Activated naive CD8-positive, alpha-beta T cell treated with anti-CD3 and anti-CD28 coated beads, Interleukin-2, amount 50 U/mL, for 24 hours (primary cell): ENCODE measurements at places on chromosomes 11 and 22.

DNA sequence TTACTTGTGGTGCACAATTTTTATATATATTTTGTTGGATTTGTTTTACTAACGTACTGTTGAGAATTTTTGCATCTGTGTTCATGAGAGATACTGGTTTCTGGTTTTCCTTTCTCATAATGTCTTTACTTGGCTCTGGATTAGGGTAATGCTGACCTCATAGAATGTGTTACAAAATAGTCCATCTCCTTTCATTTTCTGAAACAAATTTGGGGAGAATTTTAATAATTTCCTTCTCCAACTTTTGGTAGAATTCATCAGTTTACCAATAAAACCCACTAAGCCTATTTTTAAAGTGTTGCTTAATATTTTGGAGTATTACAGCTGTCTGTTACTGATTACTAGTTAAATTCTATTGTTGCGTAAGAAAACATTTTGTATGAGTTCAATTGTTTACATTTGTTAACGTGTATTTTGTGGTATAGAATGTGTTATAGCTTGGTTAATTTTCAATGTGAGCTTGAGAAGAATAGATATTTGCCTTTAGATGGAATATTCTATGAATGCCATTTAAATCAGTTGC is 11.5 kb downstream of the TRIM22 start:
- H3K27ac ChIP-seq = peak overlapping the region; percentile 38
- peaks cover 66% of the 10 kb centered on the region for H3K36me3 ChIP-seq
- H3K4me1 ChIP-seq = peaks cover 74% of the 10 kb centered on the region
- H3K4me3 ChIP-seq = no peak overlapping the region
- DNase-seq = no peak

- H3K4me1 ChIP-seq = peaks cover 67% of the 10 kb centered on the region
- peak overlapping the region; percentile 82 for H3K4me3 ChIP-seq
- no peaks in the 10 kb centered on the region for H3K27me3 ChIP-seq
- peaks cover 9% of the 10 kb centered on the region for H3K36me3 ChIP-seq
These were observed 9.0 kb downstream of the FAM118A start for GRCh38 chr22:45318558-45319323.

GRCh38 chr11:117595440-117595839 is 201.6 kb downstream of the DSCAML1 start:
- peaks cover 23% of the 10 kb centered on the region for H3K27me3 ChIP-seq
- no peak for DNase-seq
- no peaks in the 10 kb centered on the region for H3K36me3 ChIP-seq
- no peaks in the 10 kb centered on the region for H3K4me1 ChIP-seq
- H3K4me3 ChIP-seq = no peak overlapping the region

DNA sequence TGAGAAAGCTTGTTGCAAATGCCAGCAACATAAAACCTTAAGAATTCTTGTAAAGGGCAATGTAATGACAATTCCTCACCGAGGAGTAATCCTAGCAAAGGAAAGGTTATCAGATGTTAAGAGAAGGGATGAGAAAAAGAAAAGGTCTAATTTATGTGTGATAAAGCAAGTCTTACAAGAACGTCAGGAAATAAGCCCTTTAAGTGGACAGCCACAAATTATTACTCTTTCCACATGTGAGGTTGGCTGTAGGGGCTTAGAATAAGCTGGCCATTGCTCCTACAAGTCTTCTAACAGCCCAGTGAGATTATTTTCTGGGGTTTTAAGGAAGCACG is 9.3 kb downstream of the LAYN start:
- DNase-seq = no peak
- H3K27ac ChIP-seq = no peak overlapping the region
- H3K27me3 ChIP-seq = no peaks in the 10 kb centered on the region
- peaks cover 2% of the 10 kb centered on the region for H3K4me1 ChIP-seq
- H3K36me3 ChIP-seq = peaks cover 43% of the 10 kb centered on the region

DNA sequence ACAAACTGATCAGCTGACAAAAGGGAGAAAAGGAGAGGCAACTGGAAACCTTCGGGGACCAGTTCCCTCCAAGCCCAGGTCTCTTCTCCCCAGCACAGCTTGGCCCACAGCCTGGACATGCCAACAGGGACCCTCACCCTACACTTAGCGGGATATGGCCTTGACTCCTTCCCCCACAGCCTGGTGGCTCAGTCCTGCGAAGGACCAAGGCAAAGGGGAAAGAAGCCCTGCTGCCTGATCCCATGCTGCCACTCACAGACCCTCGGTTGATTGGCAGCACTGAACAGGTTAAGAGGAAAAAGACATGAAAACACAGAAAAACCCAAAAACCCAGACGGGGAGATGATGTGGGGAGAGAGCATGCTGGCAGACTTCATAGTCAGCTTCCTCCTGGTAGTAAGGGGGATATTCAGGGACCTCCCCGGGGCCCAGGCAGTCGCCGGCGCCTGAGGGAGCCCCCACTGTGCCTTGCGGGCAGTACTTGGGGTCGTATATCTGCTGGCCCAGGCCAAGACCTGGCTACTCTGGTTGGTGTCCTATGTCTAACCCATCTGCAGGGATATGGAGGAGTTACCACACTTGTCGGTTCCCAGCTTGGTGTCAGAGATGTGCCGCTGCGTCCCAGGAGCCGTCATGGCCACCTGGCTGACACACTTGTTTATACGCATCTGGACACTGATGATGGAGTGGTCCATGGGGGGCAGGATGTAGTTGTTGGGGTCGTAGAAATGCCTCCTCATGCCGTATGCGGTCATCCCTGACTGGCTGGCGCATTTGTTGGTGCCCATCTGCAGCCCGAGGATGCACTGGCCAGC is 34.2 kb upstream of the HORMAD2 start:
- DNase-seq = no peak
- H3K4me3 ChIP-seq = no peak overlapping the region
- no peak overlapping the region for H3K27ac ChIP-seq
- H3K4me1 ChIP-seq = peaks cover 14% of the 10 kb centered on the region
- H3K27me3 ChIP-seq = no peaks in the 10 kb centered on the region

- H3K4me1 ChIP-seq = no peaks in the 10 kb centered on the region
- DNase-seq = no peak
- H3K4me3 ChIP-seq = no peak overlapping the region
- H3K27ac ChIP-seq = no peak overlapping the region
These were observed 86.5 kb upstream of the CSNK2A3 start for GRCh38 chr11:11439591-11439990.

- H3K4me3 ChIP-seq = no peak overlapping the region
- no peaks in the 10 kb centered on the region for H3K4me1 ChIP-seq
- DNase-seq = no peak
- no peak overlapping the region for H3K27ac ChIP-seq
- no peaks in the 10 kb centered on the region for H3K36me3 ChIP-seq
These were observed 5.8 kb downstream of the GRIK4 start for GRCh38 chr11:120517390-120517761.

GRCh38 chr11:17744151-17744940 is 9.8 kb downstream of the KCNC1 start:
- no peak overlapping the region for H3K4me3 ChIP-seq
- peaks cover 13% of the 10 kb centered on the region for H3K27me3 ChIP-seq
- no peaks in the 10 kb centered on the region for H3K36me3 ChIP-seq

- no peaks in the 10 kb centered on the region for H3K36me3 ChIP-seq
- H3K27ac ChIP-seq = no peak overlapping the region
- peaks cover 40% of the 10 kb centered on the region for H3K27me3 ChIP-seq
- H3K4me1 ChIP-seq = no peaks in the 10 kb centered on the region
- DNase-seq = no peak
These were observed 6.0 kb upstream of the RAB3IL1 start for GRCh38 chr11:61923166-61924063.

- H3K27ac ChIP-seq = no peak overlapping the region
- no peaks in the 10 kb centered on the region for H3K36me3 ChIP-seq
- no peak for DNase-seq
These were observed 2.1 kb upstream of the MS4A6A start for GRCh38 chr11:60184824-60185511.

DNA sequence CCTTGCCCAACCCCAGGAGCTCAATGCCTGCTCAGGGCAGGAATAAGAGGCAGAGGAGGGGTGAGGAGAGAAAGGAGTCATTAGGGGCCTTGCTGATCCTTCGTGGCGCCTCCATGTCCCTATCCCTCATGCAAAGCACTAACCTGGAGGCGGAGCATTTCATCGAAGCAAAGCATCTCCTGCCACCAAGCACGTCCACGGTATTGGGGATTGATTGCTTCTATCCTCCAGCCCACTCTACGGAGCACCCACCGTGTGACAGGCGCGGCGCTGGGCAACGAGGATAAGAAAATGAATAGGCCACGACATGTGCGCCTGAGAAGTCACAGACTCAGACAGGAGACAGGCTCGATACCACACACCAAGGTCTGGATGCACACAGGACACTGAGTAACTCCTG is 67.0 kb downstream of the IGLL1 start:
- DNase-seq = no peak
- H3K4me1 ChIP-seq = no peaks in the 10 kb centered on the region
- no peak overlapping the region for H3K27ac ChIP-seq
- H3K4me3 ChIP-seq = no peak overlapping the region

DNA sequence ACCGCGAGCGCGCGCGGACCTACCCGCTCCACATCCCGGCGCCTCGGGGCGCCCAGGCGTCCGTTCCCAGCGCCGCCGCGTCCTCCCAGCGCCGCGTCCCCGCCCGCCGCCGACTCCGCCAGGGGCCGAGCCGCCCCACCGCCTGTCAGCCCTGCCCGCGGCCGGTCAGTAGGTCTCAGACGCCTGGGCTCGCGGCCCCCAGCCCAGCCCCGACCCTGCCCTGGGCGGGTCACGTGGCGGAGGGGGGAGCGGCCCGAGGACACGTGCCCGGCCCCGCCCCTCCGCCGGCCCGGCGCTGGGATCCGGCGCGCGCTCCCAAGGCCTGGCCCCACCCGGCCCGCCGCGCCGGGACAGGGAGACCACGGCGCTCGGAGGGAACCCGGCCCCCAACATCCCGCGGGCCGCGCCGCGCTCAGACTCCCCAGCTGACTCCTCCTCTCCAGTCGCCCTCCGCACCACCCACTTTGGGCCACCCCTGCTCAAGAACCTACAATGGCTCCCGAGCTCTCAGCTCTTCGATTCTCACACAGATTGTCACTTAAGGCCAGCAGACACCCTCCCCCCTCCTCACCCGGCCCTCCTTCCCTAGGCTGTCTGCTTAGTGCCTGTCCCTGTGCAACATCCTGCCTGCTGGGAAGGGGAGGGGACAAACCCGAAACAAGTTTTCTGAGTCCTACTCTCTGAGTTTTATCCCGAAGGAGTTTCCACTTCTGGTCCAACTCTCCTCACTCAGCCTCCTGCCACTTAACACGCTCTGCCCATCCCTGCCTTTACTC is at the start of gene RAB3IL1:
TSS of gene RAB3IL1 (minus strand) at position 233 of the 776 bp plus-strand sequence. CDS start at position 34, 199 bp downstream.
- peaks cover 63% of the 10 kb centered on the region for H3K27me3 ChIP-seq
- H3K27ac ChIP-seq = no peak within 1 kb of the TSS
- H3K36me3 ChIP-seq = no peaks in the 10 kb centered on the region
- peaks cover 1% of the 10 kb centered on the region for H3K4me1 ChIP-seq
- H3K4me3 ChIP-seq = peak within 1 kb of the TSS; percentile 67

GRCh38 chr22:21982338-21982965 is at the start of gene TOP3B:
TSS of gene TOP3B (minus strand) at chr22:21982787. CDS start at chr22:21975709, 7,078 bp downstream.
- H3K36me3 ChIP-seq = peaks cover 5% of the 10 kb centered on the region
- peak; percentile 88 for DNase-seq
- peaks cover 24% of the 10 kb centered on the region for H3K4me1 ChIP-seq
- H3K27ac ChIP-seq = peak within 1 kb of the TSS; percentile 80
- H3K27me3 ChIP-seq = no peaks in the 10 kb centered on the region

DNA sequence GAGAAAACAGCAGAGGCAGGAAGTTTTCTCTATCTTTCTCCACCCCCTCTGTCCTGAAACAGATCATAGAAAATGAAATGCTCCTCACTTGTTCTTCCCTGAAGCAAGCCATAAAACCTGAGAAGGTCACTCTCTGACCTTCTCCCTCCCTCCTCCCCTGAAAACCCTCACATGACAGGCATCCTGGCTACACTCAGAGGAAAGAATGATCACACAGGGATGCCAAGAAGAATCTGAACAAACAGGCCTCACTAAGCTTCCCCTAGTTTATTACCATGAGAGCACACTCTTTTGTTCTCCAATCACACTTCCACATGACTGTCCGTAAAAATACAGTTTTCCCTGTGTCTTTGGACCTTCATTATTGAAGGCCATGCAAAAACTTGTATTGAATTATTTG is 300.1 kb downstream of the BUD13 start:
- no peak overlapping the region for H3K4me3 ChIP-seq
- H3K4me1 ChIP-seq = no peaks in the 10 kb centered on the region
- DNase-seq = no peak
- H3K36me3 ChIP-seq = no peaks in the 10 kb centered on the region

GRCh38 chr22:37234736-37235711 is 9.0 kb downstream of the RAC2 start:
- H3K4me1 ChIP-seq = peaks cover 99% of the 10 kb centered on the region
- no peaks in the 10 kb centered on the region for H3K27me3 ChIP-seq
- peak overlapping the region; percentile 90 for H3K4me3 ChIP-seq
- H3K36me3 ChIP-seq = peaks cover 72% of the 10 kb centered on the region
- DNase-seq = no peak

- H3K4me3 ChIP-seq = no peak overlapping the region
- no peaks in the 10 kb centered on the region for H3K36me3 ChIP-seq
- DNase-seq = no peak
- H3K27ac ChIP-seq = peak overlapping the region; percentile 62
- H3K4me1 ChIP-seq = peaks cover 17% of the 10 kb centered on the region
- no peaks in the 10 kb centered on the region for H3K27me3 ChIP-seq
These were observed 5.0 kb upstream of the LRFN4 start for GRCh38 chr11:66851698-66852465.

GRCh38 chr11:8714622-8715225 is 32.1 kb downstream of the RPL27A start:
- no peaks in the 10 kb centered on the region for H3K27me3 ChIP-seq
- H3K27ac ChIP-seq = no peak overlapping the region
- no peak for DNase-seq
- H3K36me3 ChIP-seq = no peaks in the 10 kb centered on the region
- no peak overlapping the region for H3K4me3 ChIP-seq

DNA sequence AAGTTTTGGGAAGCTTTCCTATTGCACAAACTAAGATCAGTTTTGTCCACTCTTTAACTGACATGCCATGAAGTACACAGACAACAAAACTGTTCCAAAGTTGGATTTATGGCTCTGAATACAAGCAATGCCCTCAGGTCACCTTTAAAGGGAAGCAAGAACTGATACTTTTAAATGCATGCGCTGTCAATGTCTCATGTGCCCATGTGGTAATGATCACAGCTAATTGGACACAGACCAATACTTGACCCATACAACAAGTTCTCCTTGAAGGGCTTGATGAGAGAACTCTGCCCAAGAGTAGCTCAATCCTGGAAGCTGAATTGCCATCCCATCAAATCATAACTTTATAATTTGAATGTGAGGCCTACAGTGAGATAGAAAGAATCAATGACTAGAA is 624.9 kb downstream of the ETS1 start:
- H3K27ac ChIP-seq = no peak overlapping the region
- H3K4me3 ChIP-seq = no peak overlapping the region
- peaks cover 9% of the 10 kb centered on the region for H3K27me3 ChIP-seq

GRCh38 chr11:70504246-70505020 is 106.1 kb downstream of the CTTN start:
- no peaks in the 10 kb centered on the region for H3K27me3 ChIP-seq
- DNase-seq = no peak
- H3K4me1 ChIP-seq = no peaks in the 10 kb centered on the region
- no peaks in the 10 kb centered on the region for H3K36me3 ChIP-seq
